ENCODE measurements at places on chromosomes 4 and X. TPM values are rescaled to one million over a fixed set of nuclear protein-coding genes. Genes with fewer than 3 reads are reported as not detected.

Gene ADAMTS3
- not detected for polyA plus RNA-seq

Gene GC
- polyA plus RNA-seq, result 4,674 TPM

Gene MAGEA11
- not detected for polyA plus RNA-seq

Gene CENPE
- 0.87 TPM for polyA plus RNA-seq

Data from liver (tissue), 10 donors.